ENCODE measurements at places on chromosomes 12 and 14.
A peak's percentile ranks its signal among the peaks of the same experiment; 100 is the strongest.

- DNase-seq = no peak
Observed at GRCh38 chr14:48398675-48399282, 723.4 kb upstream of the MDGA2 start.

GRCh38 chr12:19963972-19964371 lies 404.4 kb upstream of the PDE3A start:
- no peak for DNase-seq

GRCh38 chr14:34662561-34663088 lies 32.7 kb upstream of the SNX6 start:
- no peak for DNase-seq

GRCh38 chr14:97185186-97185585 lies 388.0 kb downstream of the VRK1 start:
- DNase-seq = no peak

DNA sequence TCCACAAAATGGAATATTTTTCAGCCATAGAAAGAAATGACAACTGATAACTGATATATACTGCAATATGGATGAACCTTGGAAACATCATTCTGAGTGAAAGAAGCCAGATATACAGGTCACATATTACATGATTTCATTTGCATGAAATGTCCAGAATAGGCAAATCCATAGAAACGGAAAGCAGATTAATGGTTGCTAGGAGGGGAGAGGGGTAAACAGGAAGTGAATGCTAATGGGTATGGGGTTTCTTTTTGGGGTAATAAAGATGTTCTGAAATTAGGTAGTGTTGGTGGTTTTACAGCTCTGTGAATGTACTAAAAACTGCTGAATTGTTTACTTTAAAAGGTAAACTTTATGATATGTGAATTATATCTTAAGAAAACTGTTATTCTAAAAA lies 6.5 kb downstream of the RAD51AP1 start:
- no peak for DNase-seq

DNA sequence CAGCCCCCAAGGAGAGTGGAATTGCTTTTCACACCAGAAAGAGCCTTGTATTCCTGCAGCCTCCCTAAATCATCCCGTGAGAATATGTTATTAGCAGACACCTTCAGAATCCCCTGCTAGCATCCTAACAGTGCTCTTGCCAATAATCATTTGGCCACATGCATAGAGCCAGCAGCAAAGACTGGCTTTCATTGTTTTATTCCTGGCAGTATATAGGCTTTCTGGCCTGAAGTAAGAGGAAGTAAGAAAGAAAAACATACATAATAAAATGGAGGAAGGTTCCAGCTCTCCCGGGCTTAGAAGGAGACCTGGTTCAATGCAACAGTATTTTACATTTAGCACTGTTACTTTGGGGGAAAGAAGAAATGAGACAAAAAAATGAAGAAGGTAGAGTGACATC lies 176.7 kb upstream of the ATF7IP start:
- no peak for DNase-seq

- DNase-seq = no peak
Observed at GRCh38 chr12:65803251-65803650, 21.0 kb upstream of the HMGA2 start.

DNA sequence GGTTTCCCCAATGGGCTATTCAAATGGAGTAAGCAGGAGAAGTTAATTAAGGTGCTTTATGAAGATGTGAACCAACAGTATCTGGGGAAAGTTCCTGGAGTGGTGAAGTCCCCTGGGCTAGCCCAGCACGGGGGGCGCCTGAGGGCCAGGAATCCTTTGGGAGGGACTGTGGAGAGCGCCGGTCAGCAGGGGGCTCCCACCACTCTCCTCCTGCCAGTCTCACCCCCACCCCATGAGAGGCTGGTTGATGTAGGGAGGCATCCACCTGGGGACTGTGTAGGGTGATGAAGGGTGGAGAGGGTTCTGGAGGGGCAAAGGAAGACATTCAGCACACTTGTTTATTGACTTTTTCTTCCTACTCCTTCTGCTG lies 4.4 kb downstream of the CEBPE start:
- no peak for DNase-seq

DNA sequence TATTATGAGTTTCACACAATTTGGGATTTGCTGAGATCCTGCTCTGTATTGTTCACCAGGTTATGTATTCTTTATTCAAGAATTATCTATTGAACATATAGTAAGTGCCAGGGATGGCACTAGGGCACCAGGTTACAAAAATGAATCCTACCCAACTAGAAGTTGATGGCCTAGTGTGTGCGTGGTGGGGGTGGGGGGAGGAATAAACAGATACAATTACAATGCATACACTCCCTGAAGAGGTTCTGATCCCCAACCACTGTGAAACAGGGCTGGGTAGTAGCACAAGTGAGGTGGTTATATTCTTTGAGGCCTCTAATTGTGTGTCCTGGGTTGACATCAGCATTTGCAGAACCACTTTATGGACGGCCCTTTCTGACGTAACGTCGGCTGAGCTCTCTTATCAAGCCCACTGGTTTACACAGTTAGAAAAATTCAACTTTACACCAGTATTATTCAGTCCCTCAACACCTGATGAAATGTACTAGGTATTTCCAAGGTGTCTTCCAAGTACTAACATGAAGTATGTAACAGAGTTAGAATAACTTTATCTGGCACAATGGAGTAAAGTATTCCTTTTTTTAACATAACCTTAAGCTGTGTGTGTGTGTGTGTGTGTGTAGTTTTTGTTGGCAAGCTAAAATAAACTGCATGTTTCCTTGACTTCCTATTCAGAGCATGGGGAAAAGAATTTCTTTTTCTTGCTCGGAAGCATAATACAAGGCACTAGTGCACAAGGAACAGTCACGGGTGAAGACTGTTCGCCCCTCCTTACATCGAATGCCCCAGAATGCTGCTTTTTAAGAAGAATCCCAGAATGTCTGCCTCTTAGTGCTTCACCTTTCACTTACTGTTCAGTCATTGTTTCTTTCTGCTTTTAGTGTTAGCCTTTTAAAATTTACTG lies 8.1 kb upstream of the GLRX5 start:
- DNase-seq = no peak

GRCh38 chr12:112665958-112666357 lies 125.6 kb upstream of the RPH3A start:
- DNase-seq = no peak

- DNase-seq = peak; percentile 34
Observed at GRCh38 chr12:53267306-53267998, 647 bp upstream of the ESPL1 start.

GRCh38 chr12:16019136-16019535 lies 108.0 kb downstream of the DERA start:
- no peak for DNase-seq

DNA sequence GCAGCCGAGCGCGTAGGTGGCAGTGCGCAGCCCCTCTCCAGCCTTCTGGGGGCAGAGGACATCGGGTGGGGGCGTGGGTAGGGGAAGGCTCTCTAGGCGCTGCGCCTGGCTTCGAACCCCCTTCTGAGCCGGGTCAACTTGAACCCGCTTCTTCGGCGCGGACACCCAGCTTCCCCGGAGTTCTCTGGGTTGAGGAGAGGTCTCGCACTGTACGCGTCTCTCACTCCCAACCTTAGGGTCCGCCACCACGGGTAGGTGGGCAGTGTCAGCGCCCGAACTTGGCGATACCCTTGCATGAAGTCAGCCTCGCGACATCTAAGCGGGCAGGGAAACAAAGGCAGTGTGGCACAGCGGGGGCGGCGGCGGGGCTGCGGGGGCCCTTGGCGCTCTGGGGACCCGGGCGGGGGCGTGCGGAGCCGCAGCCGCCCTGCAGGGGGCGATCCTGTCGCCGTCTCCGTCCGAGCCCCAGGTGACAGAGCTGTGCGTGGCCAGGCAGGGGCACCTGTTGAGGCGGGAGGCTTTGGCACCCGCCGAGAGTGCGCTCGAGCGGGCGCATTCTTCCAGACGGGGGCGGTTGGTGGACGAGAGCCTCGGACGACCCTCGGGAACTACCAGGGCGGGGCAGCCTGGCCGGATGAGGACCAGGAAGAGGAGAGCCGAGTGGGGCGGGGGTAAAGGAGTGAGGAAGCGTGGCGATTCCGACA lies 1.1 kb downstream of the GALNT16 start:
- peak; percentile 51 for DNase-seq

Measured in stimulated activated CD4-positive, alpha-beta T cell treated with anti-CD3 and anti-CD28 coated beads, Interleukin-4, amount 100 ng/mL, for 1 hour (primary cell).